NCI-H1105 (cell line): ENCODE measurements at places on chromosomes 11 and 22.

GRCh38 chr11:128502726-128503125 is 84.6 kb downstream of the ETS1 start:
- DNase-seq = no peak

DNA sequence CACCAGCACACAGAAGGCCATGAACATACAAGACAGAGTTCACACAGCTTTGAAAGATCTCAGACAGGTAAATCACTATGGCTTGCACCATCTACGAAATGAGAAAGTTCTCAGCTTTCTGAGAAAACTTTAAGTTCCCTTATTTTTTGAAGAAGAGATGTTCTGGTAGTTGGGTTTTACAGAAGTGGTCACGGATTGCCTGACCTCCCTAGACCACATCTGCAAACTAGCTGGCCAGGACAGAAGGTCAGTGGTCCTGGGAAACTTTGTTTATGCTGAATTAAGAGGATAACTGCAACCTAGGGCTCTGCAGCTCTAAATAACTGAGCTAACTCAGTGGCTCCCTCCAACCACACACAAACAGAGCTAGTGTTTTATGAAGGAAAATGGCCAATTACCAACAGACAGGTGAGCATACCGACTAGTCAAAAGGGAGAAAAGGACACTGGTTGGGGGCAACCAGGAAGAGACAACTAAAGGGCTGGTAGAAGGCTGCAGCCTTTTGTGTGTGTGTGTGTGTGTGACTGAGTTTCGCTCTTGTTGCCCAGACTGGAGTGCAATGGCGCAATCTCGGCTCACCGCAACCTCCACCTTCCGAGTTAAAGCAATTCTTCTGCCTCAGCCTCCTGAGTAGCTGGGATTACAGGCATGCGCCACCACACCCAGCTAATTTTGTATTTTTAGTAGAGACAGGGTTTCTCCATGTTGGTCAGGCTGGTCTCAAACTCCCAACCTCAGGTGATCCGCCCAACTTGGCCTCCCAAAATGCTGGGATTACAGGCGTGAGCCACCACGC is 8.5 kb upstream of the SCN2B start:
- DNase-seq = no peak

DNA sequence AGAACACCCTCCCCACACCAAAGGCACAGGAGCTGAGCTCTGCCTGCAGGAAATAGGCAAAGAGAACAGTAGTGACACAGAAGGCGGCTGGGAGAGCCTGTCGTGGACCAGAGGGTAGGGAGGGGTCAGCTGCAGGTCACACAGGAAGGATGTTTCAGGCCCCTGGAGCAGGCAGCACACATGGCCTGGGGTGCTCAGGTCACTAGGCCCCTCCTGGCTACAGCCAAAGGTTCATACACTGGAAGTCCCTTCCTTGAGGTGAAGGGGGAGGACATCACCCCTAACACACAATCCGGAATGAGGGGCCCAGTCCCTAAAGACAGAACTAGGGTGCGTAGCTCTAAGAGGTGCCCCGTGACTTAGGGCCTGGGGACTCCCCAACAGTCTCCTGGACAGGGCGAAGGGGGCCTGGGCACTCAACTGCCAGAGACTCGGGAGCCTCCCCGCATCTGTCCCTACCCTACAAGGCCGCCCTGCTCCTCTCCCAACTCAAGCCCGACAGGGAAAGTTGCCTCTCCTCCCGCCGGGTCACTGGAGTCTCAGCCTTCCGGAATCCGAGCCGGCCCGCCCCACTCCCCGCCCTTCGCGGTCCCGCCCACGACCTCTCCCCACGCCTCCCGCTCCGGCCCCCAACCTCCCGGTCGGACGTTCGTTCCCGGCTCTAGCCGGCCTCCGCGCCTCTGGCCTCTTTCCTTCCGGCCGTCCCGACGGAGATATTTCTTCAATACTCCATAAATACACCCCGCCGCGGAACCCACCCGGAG is at the start of gene CYB5R2:
Gene CYB5R2 (minus strand): TSS at position 541 of the 764 bp plus-strand sequence. CDS start 675 bp downstream, outside the sequence.
- DNase-seq = no peak

GRCh38 chr11:121839781-121840180 is 276.2 kb downstream of the BLID start:
- DNase-seq = no peak

- no peak for DNase-seq
These were observed 71.8 kb downstream of the TTC28 start for GRCh38 chr22:28607795-28608194.

GRCh38 chr22:27310966-27311697 is 490.4 kb downstream of the MN1 start:
- no peak for DNase-seq

GRCh38 chr11:11243209-11243589 is 109.9 kb downstream of the CSNK2A3 start:
- no peak for DNase-seq

- no peak for DNase-seq
These were observed 6.3 kb downstream of the ARHGEF17 start for GRCh38 chr11:73314117-73314961.

GRCh38 chr11:32809313-32809712 is 14.9 kb upstream of the CCDC73 start:
- peak; percentile 47 for DNase-seq

- DNase-seq = no peak
These were observed 470.2 kb upstream of the API5 start for GRCh38 chr11:42841556-42841955.

DNA sequence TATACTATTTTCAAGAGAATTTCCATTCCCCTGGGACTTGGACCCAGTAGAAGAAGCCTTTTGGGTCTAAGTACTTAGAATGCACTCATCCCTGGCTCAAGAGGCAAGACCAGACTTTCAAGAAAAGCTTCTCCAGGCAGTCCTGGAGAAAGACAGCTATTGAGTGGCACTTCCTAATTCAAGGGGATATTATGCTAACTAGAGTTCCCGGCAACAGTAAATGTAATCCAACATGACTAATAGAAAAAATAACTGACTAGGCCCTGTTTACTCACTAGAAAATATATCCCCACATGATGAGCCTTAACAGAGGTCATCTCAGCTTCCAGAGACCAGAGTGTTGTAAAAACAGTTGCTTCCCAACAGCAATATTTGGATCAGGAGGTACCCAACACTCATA is 47.2 kb upstream of the AKIP1 start:
- DNase-seq = no peak

DNA sequence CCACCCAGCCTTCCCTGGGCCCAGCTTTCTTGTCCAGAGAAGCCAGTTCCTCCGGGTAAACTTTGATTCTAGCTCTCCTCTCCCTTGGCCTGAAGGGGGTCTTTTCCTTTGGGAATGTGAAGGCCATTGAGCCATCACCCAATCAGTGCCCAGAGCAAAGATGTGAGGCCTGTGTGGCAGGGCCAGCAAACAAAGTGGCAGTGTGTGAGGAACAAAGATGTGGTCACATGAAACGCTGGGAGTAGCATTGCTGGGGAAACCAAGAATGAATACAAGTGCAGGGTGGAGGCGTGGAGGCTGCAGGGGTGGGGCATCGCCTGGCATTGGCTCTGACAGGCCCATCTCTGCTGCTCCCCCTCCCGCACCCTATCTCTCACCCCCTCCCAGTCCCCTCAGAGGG is 91.9 kb upstream of the BID start:
- no peak for DNase-seq

DNA sequence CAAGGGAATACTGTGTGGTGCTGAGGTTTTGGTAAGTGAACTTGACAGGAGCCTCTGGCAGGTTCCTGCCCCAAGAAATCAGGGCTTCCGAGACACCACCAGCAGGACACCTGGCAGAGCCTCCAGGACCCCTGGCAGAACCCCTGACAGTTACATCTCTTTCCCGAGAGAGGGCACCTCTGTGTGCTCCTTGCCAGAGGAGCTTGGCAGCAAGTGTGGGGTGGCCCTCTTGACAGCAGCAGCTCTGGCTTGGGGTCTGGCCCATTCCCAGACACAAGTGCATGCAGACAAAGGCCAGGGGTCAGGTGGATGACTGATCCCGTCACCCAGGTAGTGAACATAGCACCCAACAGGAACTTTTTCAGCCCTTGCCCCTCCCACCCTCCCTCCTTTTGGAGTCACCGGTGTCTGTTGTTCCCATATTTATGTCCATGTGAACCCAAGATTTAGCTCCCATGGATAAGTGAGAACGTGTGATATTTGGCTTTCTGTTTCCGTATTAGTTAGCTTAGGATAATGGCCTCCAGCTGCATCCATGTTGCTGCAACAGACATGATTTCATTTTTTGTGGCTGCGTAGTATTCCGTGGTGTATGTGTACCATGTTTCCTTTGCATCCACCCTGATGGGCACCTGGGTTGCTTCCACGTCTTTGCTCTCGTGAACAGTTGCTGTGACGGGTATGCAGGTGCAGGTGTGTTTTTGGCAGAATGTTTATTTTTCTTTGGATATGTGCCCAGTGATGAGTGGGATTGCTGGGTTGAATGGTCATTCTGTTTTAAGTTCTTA is 21.2 kb upstream of the OSBPL5 start:
- no peak for DNase-seq

- DNase-seq = no peak
These were observed 8.1 kb upstream of the SRSF8 start for GRCh38 chr11:95058621-95059020.

- DNase-seq = no peak
These were observed 1.2 kb downstream of the GUCY1A2 start for GRCh38 chr11:107017104-107017432.

- DNase-seq = no peak
These were observed 593 bp downstream of the FAM118B start for GRCh38 chr11:126212089-126212660.

GRCh38 chr11:721741-722345 is 15.8 kb downstream of the EPS8L2 start:
- peak; percentile 71 for DNase-seq

DNA sequence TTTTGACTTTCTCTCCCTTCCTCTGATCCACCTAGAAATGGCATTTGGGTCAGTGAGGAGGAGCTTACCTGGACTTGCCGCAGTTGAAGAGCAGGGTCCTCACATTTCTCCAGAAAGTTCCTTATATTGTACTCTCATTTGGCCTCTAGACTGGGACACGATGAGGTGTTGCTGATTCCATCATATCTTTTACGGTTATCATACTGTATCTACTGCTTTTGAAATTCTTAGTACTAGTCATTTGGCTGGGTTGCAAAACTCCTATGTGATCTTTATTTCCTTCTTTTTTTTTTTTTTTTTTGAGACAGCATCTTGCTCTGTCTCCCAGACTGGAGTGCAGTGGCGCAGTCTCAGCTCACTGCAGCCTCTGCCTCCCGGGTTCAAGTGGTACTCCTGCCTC is 58.7 kb upstream of the FAM181B start:
- no peak for DNase-seq

DNA sequence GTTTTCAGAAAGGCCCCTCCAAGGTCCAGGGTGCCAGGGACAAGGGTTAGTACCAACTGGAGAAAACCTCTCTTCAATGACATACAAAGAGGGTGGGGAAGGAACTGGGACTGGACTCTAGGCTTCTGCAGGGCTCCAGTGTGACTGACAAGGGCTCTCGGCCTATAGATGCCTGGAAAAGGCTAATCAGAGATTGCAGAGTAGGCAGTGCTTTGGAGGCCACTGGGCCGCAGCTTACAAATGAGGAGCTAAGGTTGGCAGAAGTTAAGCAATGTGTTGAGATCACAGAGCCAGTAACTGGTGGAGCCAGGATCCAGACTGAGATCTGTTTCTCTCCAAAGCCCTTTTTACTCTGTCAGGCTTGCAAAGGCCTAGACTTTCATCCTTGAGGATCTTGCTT is 7.4 kb upstream of the DGKZ start:
- no peak for DNase-seq

DNA sequence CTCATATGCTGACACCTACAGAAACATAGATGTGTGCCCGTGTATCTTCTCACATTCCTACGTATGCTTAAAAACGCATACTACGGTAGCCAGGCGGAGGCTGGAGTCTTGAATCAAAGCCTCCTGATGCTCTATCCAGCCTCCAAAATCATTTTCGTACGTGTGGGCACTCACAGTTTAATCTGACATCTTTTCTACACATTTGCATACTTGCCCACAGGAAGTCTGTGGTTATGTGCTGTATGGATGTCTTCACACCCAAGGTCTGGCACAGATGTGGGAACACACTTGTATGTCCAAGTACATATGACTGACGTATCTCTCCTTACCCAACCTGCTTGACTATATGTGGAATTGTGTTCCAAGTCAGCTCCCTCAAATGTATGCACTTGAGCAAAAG is 561.8 kb upstream of the CADM1 start:
- no peak for DNase-seq

DNA sequence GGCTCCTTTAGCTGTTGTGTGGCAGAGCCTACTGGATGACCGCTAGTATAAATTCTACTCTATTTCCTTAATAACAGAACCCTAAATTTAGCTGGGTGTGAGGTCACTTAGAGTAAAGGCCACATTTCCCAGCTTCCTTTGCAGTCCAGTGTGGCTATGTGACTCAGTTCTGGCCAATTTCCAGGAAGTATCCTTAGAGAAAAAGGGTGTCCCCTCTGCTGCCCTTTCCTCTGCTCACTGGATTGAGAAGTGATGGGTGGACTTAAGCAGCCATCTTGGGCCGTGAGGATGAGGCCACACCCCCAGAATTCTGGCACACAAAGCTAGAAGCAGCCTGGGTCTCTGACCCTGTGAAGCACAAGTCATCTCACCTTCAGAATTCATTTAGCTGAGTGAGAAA is 11.7 kb upstream of the RASD2 start:
- DNase-seq = no peak

GRCh38 chr22:29693161-29693560 is 26.6 kb upstream of the CABP7 start:
- no peak for DNase-seq

- no peak for DNase-seq
These were observed 254.0 kb upstream of the CCDC90B start for GRCh38 chr11:83540112-83540675.

DNA sequence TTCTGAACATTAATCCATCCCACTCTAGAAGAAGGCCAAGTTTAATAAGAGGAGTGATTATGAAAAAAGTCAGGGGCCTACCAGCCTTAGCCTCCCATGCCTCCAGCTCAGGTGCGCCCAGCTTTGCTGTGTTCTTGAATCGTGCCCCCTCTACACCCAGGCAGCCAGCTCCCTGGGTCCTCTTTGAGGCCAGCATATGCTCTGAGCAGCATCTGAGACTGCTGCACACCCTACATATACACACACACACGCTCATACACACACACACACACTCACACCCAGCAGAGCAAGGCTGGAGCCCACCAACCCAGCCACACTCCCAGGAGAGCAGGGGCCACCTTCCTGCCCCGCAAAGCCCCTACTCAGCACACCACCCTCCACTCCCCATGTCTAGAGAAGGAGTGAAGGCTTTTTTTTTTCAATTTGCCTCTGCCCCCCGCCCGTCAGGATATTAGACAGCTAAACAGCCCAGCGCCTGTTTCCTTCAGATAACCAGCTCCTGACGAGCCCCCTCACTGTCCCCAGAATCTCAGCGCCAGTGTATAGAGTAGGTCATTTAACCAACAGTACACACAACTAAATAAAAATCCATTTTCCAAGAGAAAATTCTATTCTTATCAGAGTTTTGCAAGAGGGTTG is 121.6 kb downstream of the BUD13 start:
- DNase-seq = no peak

- DNase-seq = no peak
These were observed 288.0 kb downstream of the SBF2 start for GRCh38 chr11:10005955-10006525.
